ENCODE measurements at places on chromosomes 2 and 18. TPM values are rescaled to one million over a fixed set of nuclear protein-coding genes. Genes with fewer than 3 reads are reported as not detected.

LYPD6B gene
- total RNA-seq: 1.9 TPM

PIEZO2 gene
- 6.5 TPM for total RNA-seq

MERTK gene
- 8.3 TPM for total RNA-seq

FTCDNL1 gene
- 0.59 TPM for total RNA-seq

SLC4A5 gene
- 0.90 TPM for total RNA-seq

DNA sequence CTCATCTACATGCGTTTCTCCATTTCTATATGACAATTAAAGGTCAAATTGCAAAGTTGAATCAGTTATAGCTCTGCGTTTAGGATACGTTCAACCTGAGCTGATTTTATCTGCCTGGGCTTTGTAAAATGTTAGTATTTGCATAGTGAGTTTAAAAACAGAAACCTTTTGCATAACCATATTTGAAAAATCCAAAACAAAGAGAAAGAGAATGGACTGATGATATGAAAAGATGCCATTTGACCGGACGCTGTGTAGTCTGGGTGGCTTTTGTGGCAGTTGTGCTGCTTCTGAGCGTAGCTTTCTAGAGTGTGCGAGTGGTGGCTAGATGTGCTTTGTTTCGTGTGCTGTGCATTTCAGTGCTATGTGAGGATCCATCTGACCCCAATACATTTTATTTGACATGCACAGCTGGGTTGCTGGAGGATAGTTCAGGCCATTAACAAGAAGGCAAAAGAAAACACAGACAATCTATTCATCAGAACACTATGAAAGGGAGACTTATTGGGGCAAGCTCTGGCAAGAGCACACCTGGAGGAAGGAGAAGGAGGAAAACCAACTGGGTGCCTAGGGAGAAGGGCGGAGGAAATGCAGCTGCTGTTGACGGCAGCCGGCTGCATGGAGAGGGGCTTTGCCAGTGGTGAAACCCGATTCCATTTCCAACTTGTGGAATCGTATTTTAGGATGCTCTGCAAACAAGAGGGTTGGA, 126.8 kb downstream of the ACOXL start:
- peak; percentile 55 for DNase-seq

DNA sequence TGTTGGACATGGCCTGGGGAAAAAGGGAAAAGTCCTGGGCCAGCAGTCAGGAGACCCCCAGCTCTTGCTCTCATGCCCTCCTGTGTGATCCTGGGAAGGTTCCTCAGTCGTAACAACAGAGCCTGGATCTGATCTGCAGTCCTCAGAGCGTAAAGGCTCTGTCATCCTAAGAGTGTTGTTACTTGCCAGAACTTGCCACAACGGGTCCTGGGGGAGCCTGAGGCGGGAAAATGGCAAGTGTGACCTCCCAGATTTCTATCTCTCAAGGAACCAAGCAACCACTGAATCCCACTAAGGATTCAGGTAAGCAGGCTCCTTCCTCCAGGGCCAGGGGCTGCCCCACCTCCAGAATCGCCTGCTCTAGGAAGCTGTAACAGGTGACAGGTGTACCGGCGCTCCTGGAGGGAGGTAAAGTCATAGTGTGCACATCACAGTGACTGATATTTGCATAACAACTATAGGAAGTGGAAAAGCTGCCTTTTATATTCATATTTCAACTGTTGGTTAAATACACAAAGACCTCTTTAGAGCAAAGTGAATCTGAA, 18.4 kb downstream of the HS1BP3 start:
- no peak for DNase-seq

DNA sequence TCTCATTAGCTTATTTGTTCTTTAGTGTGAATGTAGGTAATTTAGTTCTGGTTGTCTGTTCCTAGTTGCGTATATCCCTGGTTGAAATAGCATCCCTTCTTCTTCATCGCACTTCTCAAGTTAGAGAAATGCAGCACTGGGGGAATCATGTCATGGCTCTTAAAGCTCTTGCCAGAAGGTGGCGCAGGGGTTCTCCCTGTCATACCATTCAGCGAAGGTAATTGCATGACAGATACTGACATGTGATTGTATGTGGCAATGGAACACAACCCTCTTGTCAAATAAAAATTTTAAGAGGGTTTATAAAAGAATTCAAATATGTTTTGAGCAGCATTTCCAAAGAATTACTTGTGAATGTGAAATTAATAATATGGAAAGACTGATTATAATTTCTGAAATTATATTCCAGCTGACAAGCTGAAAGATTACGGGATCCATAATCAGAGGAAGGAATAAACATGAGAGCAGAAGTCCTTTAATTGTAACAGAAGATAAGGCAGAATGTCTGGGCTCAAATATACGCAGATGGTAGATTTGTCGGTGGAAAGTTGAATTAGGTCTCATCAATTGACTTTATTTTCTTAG, 411.7 kb downstream of the DSEL start:
- peak; percentile 7 for DNase-seq

GRCh38 chr2:230512955-230513748, 97.2 kb downstream of the SP100 start:
- DNase-seq: no peak

- DNase-seq: no peak
Measured at GRCh38 chr2:230881840-230882239, 17.1 kb downstream of the ITM2C start.

DNA sequence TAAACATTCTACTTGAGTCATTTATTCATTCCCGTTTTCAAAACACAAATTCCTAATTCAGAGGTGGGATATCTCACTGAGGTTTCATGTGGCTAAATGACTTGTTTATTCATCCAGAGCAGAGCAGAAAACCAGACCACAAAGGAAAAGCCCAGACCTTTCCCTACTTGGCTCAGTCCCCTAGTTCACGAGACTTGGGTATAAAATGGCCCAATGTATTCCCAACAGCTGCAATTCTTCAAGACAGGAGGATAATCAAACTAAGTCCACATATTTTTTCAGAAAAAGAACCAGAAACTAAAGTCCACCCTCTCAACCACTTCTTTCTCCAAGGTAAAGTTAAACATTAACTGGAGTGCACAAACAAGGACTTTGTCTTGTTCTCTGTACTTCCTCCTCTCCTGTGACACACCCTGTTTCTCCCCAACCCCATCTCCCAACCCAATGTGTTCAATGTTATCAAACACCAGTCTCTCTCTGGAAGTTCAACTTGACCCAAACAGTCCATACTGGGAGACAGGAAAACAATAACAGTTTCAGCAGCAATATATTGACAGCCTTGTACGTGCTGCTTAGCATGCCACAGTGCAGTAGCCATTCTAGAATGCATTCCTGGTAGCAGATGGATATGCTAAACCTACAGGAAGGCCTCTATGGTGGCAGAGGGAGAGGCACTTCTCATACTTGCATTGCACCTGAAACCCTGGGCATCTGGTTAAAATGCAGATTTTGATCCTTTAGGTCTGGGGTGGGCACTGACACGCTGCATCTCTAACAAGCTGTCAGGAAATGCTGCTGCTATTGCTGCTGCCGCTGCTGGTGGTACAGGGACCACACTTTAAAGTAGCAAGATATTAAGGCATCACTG, 110.7 kb downstream of the INO80D start:
- no peak for DNase-seq

DNA sequence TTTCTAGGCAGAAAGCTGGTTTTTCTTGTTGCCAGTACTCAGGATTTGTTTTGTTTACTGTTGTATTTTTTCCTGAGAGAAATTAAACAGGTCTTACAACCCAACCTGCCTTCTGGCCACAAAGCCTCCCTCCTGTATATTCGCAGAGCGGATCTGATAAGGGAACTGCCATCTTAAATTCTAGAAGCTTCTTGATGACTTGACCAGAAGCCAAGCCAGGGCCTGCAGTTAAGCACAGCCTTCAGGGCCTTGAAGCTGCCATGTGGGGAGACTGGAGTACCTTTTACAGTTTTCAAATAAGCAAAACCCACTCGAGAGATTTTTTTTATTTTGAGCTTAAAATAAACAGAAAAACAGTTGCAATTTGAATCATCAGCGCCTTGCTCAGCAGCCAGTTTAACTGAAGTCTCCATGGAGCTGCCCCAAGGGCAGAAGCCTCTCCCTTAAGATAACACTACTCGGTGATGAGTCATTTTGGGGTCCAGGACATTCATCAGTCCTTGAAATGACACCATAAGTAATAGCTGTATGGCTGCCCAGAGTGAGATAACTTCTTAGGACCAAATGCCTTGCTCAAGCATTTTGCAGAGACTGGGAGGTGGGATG, 51.5 kb upstream of the PHLPP1 start:
- no peak for DNase-seq

GRCh38 chr2:237326266-237327171, 87.4 kb downstream of the COL6A3 start:
- DNase-seq: no peak

DNA sequence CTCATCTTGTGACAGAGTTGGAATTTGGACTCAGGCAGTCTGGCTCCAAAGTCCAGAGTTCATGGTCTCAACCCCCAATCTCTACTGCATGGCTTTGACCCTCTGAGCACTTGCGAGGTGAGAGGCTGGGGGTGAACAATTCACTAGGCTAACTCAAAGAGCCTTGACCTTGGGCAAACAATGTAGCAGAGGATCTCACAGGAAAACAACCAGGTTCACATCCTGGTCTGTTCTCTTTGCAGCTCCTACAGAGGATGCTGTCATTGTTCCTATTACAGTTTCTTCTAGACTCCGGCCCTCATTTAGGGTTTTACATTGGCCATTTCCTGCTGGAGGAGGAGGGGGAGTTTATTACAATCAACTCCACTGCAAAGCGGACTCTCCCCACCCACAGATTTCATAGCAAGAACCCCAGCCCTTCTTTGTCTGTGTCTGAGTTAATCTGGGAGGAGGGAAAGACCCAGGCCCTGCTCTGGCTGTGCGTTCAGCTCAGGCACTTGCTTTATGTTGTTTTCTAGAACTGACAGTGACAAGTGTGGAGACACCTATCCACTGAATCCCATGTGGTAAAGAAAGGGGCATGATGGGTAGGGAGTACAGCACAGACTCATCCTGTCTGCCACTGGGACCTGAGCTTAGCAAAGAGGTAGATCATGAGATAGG, 101.6 kb downstream of the LBH start:
- DNase-seq: no peak

DNA sequence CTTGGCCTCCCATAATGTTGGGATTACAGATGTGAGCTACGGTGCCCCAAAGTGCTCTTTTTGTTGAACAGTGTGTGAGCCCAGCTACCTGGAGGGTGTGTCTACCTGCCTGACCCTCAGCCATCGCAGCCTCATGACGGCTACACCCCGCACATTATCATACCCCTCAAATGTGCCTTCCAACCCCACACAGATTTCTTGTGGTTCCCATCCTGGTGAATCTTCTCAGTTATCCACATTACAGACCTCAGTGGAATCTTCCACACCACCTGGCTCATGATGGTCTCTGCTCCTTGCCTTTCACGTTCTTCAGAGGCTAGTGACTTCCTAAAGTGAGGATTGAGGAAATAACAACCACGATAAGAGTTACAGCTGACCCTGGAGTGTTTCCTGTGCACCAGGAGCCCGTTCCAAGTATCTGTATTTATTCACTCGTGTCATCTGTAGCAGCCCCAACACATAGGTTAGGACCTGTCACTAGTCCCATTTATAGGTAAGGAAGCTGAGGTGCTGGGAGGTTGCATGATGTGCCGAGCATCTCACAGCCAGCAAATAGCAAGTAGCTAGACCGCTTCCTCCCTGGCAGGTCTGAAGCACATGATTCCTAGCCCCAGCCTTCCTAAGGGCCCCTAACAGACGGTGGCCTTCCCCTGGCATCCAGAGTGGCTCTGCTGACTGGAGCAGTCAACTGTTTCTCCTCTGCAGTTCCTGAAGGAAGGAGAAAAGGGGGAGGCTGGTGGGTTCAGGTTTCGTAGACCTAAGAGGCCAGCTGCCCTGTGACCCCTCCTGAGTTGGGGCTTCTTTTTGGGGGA, 47.3 kb downstream of the TCF7L1 start:
- DNase-seq: no peak

DNA sequence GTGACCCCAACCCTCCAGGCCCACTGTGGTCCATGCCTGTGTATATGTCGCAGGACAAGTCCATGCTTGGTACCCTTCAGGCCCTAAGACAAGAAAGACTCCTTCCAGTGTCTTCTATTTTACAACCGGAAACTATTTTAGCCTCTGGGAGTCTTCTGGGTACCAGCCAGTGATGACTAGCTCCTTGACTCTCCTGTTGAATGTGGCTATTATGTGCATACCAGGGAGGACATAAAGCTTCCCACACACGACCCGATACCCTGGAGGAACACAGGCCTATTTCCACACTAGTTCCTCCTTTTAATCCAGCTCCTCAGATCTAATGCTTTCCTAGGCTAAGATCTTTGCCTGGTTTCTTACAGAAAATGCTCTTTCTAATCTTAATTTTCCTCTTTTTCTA, 178.1 kb downstream of the NCKAP5 start:
- no peak for DNase-seq

All from H7 (cell line).